ENCODE measurements at places on chromosomes 2 and 18.
A peak's percentile ranks its signal among the peaks of the same experiment; 100 is the strongest.

GRCh38 chr2:172564376-172564775, 8.5 kb downstream of the PDK1 start:
- DNase-seq: no peak

DNA sequence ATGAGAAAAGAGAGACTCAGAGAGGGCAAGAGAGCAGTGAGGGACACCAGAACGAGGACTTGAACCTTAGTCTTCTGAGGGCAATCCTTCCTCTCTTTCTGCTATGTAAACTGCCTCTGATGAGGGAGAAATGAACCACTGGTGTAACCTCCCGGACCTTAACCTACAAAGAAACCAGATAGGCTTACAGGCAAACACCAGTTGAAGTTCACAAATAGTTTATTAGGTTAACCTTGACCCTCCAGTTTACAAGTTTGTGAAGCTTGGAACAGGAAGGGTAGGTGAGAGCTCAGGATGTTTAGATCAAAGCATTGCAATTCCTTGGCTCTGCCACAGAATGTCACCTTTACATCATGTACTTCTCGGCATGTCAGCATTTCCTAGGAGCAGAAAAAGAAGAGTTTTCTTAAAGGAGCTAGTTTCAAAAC, 486.4 kb upstream of the SPRED2 start:
- DNase-seq: no peak

GRCh38 chr2:174666845-174667244, 69.2 kb upstream of the WIPF1 start:
- no peak for DNase-seq

DNA sequence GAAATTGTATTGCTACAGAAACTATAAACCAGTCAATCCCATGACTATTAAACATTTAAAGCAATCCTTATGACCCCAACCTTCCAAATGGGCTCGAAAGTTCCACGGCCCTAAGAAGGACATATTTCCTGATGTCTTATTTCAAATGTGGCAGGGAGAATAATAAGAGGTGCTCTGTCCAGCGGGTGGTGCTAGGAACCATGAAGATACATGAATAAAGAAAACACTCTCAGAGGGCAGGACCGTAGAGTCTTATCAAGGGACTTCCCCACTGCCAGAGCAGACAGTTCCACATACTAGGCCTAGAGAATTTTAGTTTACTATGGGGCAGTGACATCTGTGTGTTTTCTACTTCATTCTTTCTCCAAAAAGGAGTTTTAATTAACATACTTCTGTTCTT, 187.1 kb upstream of the PIK3C3 start:
- DNase-seq: no peak

DNA sequence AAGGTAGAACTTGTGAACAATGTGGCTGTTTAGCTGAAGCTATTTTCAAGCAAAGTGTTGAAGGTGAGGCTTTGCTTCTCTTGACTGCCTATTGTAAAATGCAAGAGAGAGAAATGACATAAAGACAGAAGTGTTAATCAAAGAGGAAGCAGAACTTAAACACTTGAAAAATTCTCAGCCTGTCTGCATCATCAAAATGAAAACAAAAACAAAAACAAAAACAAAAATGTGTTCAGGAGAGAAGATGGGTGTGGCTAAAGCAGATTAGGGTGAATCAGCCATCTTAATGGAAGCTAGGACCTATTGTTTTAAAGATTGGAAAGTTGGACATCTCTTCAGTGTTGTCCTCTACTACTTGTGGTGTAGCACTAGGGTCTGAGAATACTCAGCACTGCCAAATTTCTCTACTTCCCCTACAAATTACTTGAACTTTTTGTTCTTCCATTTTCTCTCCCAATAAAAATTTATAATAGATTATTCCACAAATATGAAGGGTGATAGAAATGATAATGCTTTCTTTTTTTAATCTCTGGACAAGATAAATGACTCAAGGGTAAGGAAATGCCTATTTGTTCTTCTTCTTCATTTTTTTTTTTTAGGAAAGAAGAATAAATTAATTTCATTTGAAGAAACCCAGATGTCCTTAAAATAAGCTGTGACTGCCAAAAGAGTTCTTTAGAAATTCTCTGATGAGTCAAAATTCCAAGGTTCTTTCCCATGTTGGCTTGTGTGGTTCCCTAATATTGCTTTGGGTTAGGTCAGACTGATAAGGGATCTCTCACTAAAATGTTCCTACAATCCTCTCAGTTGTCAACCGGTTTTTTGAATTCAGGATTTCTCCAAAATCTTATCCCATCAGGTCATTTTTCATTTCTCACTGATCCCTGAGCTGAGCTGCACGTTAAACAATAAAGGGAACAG, 571.2 kb upstream of the ZEB2 start:
- no peak for DNase-seq

DNA sequence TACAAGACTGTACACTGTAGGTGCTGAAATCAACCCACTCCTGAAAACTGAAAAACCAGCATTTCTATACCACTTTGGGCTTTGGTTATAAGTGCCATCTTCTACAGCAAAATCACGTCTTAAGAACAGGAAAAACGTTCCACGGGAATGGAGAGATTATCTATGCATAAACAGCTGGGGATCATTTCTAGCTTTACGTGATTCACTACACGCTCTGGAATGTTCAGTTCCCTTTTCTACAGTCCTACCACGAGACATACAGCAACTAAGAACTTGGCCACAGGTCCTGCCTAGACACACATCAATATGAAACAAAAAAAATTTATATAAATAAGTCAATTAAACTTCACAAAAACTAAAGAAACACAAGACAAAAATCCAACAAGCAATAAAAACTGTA, 3.6 kb downstream of the CXCR4 start:
- DNase-seq: no peak

DNA sequence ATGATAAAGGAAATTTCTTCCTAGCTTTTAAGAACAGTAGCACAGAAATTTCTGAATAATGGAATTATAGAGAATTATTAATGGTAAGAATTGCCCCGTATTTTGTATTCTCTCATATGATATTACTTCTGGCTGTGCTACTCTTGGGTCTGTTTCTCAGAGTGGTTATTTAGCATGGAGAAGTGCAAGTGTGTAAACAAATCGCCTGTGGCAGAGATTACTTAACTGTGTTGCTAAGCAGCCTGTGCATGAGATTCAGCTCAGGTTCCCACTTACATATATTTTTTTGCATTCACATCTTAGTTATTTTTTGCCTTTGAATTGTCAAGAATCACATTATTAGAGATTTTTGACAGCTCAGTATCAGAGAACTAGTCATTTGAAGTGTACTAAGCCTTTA, 80.1 kb upstream of the NFATC1 start:
- no peak for DNase-seq

- DNase-seq: no peak
These were observed 185.5 kb downstream of the HDAC4 start for GRCh38 chr2:239215136-239215925.

DNA sequence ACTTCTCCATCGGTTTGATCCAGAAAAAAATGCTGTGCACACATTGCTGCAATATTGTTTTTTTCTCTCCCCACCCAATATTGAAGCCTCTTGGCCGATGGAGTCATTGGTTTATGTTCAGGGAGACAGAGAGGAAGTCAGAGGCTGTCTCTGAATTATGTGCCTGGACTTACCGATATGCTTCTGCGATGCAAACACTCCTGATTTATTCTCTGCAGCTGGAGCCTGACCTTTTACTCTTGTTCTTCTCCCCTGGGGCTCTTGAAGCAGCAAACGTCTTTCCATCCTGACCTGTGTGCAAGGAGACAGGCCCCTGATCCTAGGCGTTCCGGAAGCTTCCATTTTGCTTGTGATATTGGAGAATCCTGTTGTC, 99.6 kb downstream of the PTGR3 start:
- DNase-seq: no peak

- no peak for DNase-seq
These were observed 1.5 kb downstream of the IL36B start for GRCh38 chr2:113050921-113051895.

- no peak for DNase-seq
These were observed 30.6 kb downstream of the MYO7B start for GRCh38 chr2:127566139-127566417.

DNA sequence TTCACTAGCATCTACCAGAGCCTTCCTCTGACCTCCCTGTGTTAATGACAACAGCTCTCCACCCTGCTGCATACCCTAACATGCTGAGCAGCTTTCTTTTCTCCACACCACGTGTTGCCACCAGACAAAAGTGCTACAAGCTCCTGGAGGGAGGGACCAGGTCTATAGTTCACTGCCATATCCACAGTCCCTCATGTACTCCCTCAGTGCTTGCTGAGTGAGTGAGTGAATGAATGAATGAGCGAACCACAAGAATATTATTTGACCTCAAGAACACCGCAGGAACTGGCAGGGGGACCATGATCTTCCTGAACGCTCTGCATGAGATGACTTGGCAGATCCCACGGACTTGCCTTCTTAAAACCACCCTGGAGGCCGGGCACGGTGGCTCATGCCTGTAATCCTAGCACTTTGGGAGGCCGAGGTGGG, 47.4 kb upstream of the CAB39 start:
- no peak for DNase-seq

DNA sequence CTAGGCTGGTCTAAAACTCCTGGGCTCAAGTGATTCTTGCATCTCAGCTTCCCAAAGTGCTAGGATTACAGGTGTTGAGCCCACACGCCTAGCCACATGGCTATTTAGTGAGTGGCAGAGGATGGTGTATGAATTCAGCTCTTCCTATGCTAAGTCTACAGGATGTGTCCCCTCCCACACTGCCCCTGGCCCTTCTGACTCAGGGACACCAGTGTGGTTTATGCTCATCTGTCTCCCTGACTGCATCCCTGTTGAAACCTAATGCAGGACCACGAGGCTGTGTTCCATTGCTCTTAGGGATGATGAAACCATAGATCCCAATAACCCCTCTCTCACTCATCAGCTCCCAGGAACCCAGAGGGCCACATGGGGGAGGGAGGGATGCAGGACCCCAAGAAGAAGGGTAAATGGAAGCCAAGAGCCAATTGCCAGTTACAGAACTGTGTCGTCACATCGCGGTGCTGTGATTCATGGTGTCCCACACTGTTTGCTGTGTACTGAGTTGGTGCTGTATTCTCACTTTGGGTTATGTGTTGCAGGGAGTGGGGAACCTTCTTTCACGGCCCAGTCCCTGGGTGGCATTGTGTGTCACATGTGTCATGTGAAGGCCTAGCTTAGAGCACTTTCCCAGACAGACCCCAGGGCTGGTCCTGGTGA, 102.9 kb upstream of the HAAO start:
- no peak for DNase-seq

DNA sequence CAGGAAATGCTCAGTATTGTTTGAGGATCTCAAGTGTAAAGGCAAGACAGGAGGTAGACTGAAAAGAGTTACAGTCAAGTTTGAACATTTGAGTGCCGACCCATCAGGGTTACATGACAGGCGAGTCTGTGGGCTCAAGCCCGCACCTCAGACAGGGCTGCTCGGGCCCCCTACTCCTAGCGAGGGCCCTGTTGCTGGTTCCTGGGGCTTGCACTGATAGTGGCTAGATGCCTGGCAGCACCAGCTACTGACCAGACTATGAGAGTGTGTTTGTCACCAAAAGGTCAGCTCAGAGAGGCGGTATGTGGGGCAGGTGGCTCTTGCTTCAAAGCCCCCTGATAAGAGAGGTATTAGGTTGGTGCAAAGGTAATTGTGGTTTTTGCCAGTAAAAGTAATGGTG, 35.6 kb upstream of the CYP27C1 start:
- no peak for DNase-seq

DNA sequence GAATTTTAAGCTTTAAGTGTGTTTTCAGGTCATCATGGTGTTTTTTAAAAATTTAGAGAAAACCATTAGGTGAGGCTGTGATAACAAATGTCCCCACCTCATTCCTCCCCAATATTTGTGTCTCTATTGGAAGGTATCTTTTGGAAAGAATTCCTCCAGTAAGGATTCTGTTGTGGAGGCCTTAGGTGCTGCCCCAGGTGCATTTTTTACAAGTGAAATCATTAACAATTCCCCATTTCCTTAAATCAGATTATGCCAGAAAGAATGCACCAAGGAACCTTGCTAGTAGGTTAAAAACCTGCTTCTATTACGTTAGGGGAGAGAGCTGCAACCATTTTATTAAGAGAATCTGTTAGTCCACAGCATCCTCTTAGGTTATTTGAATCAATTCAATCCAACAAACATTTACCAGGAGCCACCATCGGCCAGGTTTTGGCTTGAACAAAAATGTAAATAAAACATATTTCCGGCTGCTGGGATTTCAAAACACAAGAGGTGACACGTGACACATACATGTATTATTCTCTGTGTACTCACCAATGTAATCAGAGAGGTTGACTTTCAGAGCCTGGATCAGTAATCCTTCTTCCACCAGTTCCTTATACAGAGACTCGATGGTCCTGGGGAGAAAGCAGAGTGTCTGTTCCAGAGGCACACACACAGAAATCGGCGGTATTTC, 112.5 kb upstream of the ASB18 start:
- no peak for DNase-seq

DNA sequence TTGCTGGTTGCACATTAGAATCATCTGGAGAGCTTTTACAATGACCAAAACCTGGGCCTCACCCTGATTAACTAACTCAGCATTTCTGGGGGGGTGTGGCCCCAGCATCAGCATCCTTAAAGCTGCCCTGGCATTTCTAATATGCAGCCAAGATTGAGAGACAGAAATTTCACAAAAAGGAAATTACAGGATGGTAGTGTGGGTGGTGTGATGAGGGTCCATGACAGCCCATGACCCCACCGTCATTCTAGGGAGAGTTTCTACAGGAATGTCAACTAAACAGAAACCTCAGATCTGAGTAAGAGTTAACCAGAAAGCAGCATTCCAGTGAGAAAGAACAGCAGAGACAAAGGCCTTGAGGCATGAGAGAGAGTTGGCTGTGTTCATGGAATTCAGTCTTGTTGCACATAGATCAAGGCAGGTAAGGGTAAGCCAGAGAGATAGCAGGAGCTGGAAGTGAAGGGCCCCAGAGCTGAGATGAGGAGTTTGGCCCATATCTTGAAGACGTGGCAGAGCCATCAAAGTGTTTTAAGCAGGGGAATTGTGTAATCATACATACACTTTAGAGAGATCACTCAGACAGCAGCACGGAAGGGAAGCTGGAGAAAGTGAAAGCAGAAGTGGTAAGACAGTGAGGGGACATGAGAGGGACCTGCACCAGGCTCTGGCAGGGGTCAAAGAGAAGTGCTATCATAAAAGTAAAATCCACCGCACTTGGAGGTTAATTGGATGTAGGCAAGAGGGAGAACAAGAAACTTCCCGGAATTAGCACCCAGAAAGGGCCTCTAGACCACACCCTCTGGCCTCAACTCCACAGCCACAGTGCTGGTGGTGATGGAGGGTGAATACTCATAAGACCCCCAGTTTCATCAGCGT, 7.8 kb upstream of the TRABD2A start:
- DNase-seq: peak; percentile 13

GRCh38 chr18:70553245-70553935, 264.5 kb downstream of the SOCS6 start:
- no peak for DNase-seq
